ENCODE measurements at places on chromosomes 3 and 15. TPM values are rescaled to one million over a fixed set of nuclear protein-coding genes. Genes with fewer than 3 reads are reported as not detected.

GOLGA8M gene
- total RNA-seq = not detected

ZNF662 gene
- not detected for total RNA-seq

FOXB1 gene
- not detected for total RNA-seq

ZBTB47 gene
- 5.4 TPM for total RNA-seq

PLOD2 gene
- 136 TPM for total RNA-seq

BBX gene
- total RNA-seq = 19.0 TPM

PLSCR2 gene
- not detected for total RNA-seq

SCN5A gene
- 0.70 TPM for total RNA-seq

SOX14 gene
- not detected for total RNA-seq

RAF1 gene
- 64.4 TPM for total RNA-seq

PGBD4 gene
- total RNA-seq = 1.1 TPM

NAA80 gene
- total RNA-seq = 6.0 TPM

ZNF445 gene
- 2.5 TPM for total RNA-seq

RGMA gene
- 0.18 TPM for total RNA-seq

APOD gene
- total RNA-seq = 0.72 TPM

FYTTD1 gene
- 32.7 TPM for total RNA-seq

SAMMSON gene
- not detected for total RNA-seq

IL17RD gene
- 0.47 TPM for total RNA-seq

NMNAT3 gene
- 1.4 TPM for total RNA-seq

MINAR1 gene
- total RNA-seq = 0.67 TPM

P2RY12 gene
- not detected for total RNA-seq

PAK2 gene
- 42.7 TPM for total RNA-seq

All from A549 treated with CpdA at 1 μM for 4 hours (cell line).